NCI-H460 (cell line): ENCODE measurements at places on chromosomes 13 and 19.

DNA sequence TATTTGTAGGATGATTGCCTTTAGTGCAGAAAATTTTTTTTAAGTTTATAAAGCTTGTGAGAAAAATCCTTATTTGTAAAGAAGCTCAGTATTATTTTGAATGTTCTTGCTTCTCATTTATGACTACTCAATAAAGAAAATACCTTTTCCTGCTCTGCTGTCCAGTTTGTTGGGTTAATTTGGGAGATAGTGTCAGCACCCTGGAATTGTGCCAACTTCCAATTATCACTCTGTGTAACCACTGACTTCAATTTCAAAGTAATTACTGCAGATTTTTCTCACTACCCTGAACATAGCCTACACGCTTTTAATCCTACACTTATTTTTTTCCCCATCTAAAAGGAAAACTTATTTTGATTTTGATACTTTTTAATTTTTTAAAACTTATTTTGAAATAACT is 93.1 kb downstream of the GGACT start:
- DNase-seq: no peak

DNA sequence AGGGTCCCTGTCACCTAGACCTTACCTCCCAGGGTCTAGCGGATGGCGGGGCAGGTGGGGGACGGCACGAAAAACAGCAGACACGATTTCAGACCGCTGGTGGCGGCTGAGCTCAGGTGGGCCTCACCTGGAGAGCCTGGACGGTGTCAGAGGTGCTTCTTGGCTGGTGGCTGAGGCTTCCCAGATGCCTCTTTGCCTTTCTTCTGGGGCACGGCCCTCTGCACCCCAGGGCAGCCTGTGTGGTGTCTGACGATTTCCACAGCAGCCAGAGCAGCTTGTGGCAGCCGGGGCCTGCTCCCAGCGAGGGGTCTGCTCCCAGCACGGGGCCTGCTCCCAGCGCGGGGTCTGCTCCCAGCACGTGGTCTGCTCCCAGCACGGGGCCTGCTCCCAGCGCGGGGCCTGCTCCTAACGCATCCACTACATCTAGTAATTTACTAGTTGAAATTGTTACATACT is 66.7 kb downstream of the ATP11A start:
- no peak for DNase-seq

DNA sequence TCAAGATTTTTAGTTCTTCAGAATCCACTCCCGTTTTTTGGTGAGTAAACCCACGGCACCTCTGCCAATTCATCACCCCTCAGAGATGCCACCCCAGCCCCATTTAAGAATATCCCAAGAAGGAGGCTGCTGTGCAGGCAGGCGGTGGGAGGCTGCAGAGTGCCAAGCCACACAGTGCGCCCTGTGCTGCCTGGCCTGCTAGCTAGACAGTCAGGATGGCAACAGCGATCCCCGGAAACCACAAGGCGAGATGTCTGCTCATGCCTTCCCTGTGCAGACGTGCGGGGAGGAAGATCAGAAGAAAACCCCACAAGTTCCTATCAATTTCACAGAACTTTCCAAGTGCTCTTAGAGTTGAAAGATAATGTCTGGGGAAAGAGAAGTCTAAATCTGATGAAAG is 64.8 kb upstream of the GPR183 start:
- DNase-seq: no peak

DNA sequence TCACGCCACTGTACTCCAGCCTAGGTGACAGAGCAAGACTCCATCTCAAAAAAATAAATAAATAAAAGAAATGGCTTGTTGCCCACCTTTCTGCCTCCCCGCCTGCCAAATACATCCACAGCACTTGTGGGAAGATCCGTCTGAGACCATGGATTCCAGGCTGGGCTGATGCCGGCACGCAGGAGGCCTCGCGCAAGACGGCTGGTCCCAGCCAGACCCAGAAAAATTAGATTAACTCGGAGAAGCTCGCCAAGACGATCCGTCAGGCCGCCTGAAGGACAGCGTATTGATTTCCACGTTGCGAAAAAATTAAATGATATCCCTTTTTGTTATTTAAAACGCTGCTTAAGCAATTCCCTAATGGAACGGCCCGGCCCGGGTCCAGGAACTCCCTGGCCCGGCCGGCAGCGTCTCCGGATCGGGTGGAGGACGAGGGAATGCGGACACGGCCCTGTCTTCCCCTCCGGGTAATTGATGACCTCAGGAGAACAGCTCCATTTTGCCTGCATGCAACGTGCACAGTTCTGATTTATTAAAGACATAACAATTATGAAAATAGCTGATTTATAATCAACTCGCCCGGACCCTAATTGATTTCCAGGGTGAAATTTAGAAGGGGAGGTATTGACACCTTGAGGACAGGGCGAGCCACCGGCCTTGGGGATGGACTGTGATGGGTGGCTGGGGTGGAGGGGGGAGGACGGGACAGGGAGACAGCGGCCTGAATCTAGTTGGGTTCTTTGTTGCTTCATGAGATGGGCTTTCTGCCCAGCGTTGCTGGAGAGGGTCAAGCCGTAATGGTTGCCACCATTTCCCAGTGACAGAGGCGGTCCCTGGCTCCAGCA is 52.1 kb downstream of the ZNRF4 start:
- no peak for DNase-seq

DNA sequence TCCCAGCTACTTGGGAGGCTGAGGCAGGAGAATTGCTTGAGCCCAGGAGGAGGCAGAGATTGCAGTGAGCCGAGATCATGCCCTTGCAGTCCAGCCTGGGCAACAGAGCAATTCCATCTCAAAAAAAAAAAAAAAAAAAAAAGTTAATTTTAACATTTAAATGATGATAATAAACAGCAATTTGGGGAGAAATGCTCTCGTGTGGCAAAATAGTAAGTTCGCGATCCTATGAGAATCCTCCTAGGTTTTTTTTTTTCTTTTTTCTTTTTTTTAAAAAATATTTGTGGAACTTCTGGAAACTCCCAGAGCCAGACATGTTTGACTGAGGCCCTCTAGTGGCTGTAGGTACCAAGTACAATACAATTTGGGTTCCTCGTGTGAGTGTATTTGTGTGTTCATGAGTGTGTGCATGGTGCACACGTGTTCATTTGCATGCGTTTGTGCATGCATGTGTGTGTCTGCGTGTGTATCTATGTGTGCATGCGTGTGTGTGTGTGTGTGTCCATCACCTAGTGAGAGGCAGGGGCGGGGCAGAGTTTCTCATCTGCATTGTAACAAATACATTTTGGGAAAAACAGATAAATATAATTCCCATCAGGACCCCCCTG is 31.2 kb downstream of the TMPRSS9 start:
- peak; percentile 48 for DNase-seq

GRCh38 chr19:2176337-2176994 is 12.7 kb downstream of the DOT1L start:
- no peak for DNase-seq

DNA sequence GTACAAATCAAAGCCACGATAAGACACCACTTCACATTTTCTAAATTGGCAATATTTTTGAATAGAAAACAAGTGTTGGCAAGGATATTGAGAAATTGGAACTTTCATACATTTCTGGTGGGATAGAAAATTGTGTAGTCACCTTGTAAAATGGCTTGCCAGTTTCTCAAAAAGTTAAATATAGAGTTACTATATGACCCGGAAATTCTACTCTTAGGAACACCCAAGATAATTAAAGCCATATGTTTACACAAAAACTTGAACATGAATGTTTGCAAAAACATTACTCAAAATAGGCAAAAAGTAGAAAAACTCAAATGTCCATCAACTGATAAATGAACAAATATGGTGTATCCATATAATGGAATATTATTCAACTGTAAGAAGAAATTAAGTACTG is 552.5 kb downstream of the TBC1D4 start:
- DNase-seq: no peak

DNA sequence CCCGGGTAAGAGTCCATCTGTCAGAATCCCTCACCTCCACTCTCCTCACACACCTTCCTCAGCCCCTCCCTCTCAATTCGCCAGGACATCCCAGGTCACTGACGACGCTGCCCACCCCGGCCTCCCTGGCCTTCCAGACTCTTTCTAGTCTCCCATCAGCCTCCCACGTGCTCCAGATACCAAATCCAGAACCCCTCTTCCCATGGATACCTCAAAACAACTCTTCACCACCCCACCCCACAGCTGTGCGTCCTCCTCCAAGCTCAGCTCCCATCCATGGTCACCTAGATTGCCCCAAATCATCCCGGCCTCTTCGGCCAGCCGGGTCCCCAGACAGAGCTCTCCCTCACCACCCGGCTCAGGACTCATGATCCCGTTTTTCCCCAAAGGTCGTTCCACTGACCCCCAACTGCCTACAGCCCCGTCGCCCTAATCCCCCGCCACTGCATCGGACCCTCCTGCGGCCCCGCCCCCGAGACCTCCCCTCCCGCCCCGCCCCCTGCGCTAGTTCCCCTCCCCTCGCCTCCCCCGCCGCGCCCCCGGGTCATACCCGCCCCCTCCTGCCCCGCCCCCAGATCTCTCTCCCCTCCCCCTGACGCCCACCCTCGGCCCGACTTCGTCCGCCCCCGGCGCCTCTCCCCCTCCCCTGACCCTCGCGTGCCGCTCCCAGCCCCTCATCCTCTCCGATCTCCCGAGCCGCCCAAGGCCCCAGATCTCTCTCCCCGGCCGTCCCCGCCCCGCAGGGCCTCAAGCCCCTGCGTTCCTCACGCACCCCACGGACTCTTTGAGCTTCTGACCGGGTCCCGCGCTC is 546 bp downstream of the UBXN6 start:
- DNase-seq: no peak

DNA sequence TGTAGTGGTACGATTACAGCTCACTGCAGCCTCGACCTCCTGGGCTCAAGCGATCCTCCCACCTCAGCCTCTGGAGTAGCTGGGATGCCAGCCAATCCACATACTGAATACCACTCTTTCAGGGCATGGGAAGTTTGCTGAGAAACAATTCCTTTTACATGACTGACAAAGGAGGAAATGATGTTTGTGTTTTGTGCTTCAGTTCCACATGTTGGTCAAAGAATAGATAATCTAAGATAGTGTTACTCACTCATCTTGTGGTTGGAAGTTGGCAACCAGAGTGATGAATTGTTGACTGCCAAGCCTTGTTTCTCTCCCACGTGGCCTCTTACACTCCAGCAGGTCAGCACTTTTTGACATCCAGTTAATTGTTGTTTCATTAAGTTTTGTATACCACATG is 7.6 kb downstream of the MBD3L2B start:
- no peak for DNase-seq

GRCh38 chr13:103852036-103852435 is 785.8 kb upstream of the SLC10A2 start:
- DNase-seq: no peak

- no peak for DNase-seq
Measured at GRCh38 chr19:57771417-57771816, 1.9 kb downstream of the ZNF586 start.
